Pulmonary artery endothelial cell (primary cell): ENCODE measurements at places on chromosomes 3 and 15.

DNA sequence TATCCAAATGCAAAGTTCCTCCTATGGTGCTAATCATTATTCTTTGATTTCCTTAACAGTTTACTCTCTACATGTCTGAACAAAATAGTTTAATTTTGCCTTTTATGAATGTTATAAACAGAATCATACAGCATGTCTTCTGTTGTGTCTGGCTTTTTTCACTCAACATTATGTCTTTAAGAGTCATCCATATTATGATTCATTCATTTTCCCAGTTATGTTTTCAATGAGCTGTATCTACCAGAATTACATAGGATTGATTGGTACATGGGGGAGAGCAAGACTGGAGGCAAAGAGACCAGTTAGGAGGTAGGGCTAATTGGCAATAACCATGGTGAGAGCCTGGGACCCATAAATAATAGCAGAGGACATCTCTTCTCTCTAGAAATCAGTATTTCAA is 16.6 kb upstream of the RAP2B start:
- DNase-seq, result no peak

DNA sequence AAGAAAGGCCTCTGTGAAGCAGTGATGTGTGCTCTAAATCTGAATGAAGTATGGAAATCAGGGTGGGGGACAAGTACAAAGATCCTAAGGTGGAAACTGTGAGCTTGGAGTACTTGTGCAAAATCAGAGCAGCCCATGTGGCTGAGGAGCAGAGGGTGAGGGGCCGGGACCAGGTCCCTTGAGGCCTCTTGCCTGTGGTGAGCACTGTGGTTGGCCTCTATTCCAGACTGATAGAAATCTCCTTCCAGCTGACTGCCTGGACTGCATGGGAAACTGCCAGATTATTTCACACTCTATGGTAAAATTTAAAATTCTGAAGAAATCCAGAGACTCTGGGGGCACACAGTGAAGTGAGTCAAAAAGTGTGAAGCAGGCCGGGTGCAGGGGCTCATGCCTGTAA is 81.4 kb downstream of the TM4SF4 start:
- no peak for DNase-seq

DNA sequence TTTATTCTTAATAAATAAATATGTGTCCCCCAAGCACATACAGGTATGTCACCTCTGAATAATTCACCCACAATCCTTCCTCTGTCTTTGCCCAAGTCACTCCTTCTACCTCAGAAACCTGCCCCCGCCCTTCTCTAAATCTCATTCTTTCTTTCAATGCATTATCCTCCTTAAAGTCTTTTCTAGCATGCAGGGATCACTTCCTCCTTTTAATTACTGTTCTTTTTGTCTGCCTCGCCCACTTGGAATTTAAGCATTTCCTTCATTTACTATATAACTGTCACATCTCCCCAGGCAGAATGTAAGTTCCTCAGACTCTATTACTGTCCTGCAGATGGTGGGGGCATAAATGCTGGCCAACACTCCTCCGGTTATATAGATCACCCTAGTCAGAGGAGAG is 7.8 kb downstream of the CCDC80 start:
- DNase-seq, result no peak

GRCh38 chr3:127796045-127796830 is 26.1 kb downstream of the MGLL start:
- no peak for DNase-seq

GRCh38 chr15:66633938-66634250 is 68.1 kb upstream of the LCTL start:
- no peak for DNase-seq
